ENCODE measurements at places on chromosomes 6 and 20. TPM values are rescaled to one million over a fixed set of nuclear protein-coding genes. Genes with fewer than 3 reads are reported as not detected.

GRCh38 chr6:37316071-37316470, 37.7 kb upstream of the RNF8 start:
- DNase-seq = no peak

DNA sequence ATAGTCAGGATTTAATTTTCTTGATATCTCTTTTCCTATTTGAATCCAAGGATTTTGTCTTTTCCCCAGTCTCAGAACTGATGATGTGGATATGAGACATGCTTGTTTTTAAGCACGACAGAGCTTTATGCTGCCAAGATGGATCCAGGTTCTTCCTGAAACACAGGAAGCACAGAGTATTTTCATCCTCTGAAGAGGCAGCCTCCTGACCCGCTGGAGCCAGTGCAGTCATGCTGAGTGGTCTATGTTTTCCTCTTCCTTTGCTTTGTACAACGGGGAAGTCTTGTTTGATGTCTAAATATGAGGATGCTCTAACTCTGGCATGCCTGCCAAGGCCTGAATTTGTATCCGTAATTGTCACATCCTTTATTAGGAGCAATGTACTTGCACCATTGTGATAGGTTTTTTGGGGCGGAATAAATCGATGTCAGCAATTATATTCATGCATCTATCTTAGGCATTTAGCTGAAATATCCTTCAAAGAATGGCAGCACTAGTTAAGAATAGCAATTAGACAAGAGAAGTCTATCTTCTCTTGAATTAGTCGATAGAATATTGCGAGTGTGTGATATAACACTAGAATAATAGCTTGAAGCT, 407.1 kb upstream of the JAG1 start:
- no peak for DNase-seq

GRCh38 chr20:12966468-12967085, 42.2 kb upstream of the SPTLC3 start:
- DNase-seq = no peak

KCNK17 gene
- total RNA-seq = 0.40 TPM

DNA sequence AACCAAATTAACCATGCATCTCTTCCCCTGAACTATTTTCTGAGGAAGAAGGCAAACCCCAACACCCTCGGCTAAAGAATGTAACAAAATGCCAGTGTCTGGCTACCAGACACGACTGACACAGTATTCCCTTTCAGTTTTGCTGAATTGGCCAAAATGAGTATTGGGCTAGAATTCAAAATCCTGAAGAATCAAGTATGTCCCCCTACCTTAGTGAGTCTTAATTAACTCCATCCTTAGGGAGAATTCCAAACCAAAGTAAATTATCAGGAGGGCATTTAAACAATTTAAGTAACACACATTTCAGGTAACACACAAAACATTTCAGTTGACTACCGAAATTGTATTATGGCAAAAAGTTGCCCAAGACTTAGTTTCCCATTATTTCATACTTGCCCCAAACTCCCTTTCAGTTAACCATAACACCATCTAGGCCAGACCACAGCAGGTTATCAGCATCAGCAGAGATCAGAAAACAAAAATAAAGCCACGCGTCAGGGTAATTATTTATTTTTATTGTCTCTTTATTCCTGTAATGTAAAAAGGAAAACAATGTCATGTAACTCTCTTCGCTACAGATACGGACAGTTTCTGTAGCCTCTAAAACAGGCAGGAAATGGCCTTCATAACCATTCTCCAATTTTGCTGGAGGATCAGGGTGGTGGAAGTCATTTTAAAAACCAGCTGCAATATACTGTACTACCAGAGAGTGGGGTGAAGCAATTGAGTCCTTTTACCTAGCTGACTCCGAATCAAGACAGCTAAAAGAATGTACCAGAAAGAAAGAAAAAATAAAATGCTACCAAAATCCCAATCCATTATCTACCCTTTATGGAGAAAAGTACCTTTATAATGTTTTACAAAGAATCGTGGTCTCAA, 1.9 kb downstream of the SNX5 start:
- DNase-seq = no peak

GRCh38 chr6:139271056-139271455, 20.7 kb downstream of the TXLNB start:
- DNase-seq = no peak

DNA sequence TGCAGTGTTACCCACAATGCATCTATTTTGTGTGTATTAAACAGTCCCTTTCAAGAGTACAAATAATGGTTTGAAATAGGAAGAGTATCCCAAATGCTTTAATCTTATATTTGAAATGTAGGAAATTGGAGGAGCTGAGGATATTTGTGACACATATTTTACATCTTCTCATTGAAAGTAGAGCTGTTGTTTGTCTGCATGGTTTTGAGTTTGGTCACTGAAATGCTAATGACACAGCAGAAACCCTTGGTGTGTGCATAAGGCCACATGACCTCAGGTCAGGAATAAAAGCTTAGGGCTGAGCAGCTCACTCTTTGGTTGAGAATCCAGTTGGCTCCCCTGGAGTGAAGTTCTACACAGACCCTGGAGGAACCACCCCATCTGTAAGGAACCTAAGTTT, 49.8 kb downstream of the TPD52L1 start:
- DNase-seq = no peak

GRCh38 chr6:155223646-155224451, 40.0 kb upstream of the CLDN20 start:
- no peak for DNase-seq

ELOVL2 gene
- total RNA-seq = 11.4 TPM

DNA sequence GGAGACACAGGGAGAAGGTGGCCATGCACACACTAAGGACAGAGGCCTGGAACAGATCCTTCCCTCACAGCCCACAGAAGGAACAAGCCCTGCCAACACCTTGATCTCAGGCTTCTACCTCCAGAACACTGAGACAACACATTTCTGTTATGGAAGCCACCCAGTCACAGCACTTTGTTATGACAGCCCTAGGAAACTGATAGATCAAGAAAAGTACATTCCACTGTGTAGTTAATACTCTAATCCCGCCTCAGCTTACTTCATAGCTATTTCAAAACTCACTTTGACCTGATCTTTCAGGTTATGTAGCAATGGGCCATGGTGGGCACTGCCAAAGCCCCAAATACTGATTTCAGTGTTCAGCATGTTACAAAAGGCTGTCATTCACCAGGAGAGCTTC, 66.8 kb downstream of the CD24 start:
- no peak for DNase-seq

DNA sequence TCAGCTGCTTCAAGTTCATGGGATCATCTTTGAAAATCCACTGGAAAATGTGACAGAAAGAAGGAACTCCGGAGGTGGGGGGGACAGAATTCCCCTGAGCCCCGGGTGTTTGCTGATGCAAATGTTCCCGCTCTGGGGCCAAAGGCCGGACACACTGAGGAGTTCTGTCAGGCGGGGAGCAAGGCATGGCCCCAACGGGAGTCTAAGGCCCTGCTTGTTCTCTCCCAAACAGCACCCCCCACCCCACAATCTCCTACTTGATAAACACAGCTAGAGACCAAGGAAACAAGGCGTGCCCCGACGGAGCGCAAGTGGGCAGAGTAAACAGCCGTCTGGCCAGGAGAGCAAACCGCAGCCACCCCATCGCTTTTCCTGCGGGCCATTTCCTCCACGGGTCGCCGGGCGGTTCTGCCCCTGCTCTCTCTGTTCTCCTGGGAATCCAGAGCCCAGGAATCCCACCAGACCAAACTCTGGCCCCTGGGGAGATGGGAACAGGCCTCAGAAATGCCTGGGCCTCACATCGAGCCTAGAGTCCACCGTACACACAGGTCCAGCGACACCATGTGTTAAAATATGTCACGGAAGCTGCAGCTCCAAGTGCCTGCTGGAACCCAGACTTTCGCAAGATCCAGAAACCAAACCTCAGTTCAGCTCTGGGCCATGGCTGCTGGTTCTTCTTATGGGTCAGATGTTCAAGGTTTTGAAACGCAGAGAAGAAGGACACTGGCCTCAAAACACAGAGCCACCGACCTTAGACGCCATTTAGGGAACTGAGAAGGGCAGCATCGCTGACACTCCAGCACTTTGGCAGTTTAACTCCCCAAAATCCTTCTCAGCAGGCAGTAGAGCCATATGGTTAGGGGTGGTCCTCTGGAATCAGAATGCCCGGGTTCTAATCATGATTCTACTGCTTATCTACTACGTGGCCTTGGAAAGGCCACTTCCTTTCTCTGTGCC, 104.2 kb downstream of the PREX1 start:
- DNase-seq = peak; percentile 87

GRCh38 chr6:53892707-53893106, 97.9 kb downstream of the LRRC1 start:
- DNase-seq = no peak

TAGAP gene
- 2.1 TPM for total RNA-seq

FAM217A gene
- not detected for total RNA-seq

DNA sequence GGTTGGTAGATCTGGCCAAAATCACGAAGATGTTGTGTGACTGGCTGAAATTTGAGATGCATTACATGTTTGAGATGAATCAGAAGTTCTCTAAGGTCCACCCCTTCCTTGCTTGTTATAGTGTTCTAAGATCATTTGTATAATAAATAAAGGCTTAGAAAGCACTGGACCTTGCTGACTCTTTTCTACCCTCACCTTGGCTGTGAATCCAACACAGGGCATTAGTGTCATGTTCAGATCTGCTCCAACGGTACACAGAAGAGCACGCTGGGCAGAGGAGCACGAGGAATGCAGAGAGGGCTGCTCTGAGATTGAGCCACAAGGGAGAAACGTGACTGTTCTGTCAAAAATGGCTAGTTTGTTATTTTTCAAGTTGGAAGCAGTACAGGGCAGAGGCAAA, 169.5 kb upstream of the HDAC2 start:
- DNase-seq = no peak

MROH8 gene
- total RNA-seq = 8.4 TPM

GRCh38 chr20:23203310-23203709, 117.2 kb upstream of the CD93 start:
- DNase-seq = no peak

GRCh38 chr6:7144872-7145584, 37.3 kb downstream of the RREB1 start:
- no peak for DNase-seq

FYN gene
- 280 TPM for total RNA-seq

- no peak for DNase-seq
Measured at GRCh38 chr6:111604259-111605099, 1.2 kb downstream of the TRAF3IP2 start.

- DNase-seq = peak; percentile 80
Measured at GRCh38 chr6:28985462-28986164, 19.5 kb downstream of the ZNF311 start.

GRCh38 chr20:58511364-58511763, 3.8 kb downstream of the APCDD1L start:
- no peak for DNase-seq

HMGN4 gene
- total RNA-seq = 28.4 TPM

DNA sequence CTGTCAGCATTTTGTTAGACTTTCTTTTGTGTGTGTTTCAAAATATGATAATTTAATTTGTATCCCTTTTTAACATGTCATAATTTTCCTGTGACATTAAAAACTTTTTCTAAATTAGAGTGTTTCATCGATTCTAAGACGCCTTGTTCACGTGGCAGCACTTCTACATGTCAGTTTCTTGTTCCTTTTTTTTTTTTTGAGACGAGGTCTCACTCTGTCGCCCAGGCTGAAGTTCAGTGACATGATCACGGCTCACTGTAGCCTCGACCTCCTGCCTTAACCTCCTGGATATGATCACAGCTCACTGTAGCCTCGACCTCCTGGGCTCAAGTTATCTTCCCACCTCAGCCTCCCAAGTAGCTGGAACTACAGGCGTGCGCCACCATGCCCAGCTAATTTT, 27.6 kb upstream of the ADRM1 start:
- DNase-seq = no peak

- no peak for DNase-seq
Measured at GRCh38 chr20:23680146-23680545, 8.7 kb downstream of the CST4 start.

- no peak for DNase-seq
Measured at GRCh38 chr20:24604966-24605665, 135.7 kb downstream of the SYNDIG1 start.

ULBP1 gene
- not detected for total RNA-seq

GRCh38 chr20:37243937-37244571, 17.6 kb downstream of the GHRH start:
- DNase-seq = no peak

- DNase-seq = no peak
Measured at GRCh38 chr6:22134308-22134707, 162.5 kb downstream of the PRL start.

DNA sequence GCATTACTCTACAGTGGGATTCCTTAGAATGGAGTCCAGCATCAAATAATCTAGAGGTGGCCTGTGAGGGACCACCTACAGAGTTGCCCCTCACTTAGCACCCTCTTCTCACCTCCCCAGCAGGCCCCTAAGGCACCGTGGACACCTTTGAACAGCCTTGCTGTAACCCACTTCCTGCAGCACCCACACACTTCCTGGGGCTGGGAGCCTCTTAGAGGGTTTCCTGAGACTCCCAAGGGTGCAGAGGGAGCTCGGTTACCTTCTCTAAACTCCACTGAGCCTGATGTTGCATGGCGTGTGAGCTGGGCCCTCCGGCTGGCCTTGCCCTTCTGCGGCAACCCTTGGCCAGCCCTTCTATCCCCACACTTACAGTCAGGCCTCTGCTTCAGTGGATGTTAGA, 7.3 kb upstream of the SIRPG start:
- no peak for DNase-seq

FAM83C gene
- total RNA-seq = not detected

DNA sequence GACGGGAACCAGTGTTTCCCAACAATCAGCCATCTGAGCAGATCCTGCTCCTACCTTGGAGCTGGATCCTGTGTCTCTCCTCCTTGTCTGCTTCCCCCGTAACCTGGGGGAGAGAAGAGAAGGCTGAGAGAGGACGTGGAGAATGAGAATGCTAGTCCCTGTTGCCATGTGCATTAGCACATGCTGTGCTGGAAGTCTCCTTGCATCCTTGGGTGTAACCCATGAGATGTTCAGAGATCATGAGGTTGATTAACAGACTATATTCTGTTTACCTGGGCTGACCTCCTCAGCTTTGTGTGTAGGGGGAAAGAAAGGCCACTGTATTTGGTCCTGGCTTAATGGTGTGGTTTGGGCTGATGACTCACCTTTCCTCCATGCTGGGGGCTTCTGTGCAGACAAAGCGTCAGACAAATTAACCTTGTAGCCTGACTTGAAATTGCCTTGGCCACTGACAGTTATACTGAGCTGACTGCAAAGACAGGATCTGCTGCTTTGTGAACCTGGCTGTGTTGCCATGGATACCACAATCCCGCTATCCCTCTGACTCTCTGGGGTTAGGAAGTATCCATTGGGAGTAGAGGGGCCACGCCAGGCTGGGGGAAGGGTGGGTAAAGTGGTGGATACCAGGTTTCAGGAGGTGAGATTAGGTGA, 243.7 kb upstream of the CHD6 start:
- DNase-seq = no peak

DNA sequence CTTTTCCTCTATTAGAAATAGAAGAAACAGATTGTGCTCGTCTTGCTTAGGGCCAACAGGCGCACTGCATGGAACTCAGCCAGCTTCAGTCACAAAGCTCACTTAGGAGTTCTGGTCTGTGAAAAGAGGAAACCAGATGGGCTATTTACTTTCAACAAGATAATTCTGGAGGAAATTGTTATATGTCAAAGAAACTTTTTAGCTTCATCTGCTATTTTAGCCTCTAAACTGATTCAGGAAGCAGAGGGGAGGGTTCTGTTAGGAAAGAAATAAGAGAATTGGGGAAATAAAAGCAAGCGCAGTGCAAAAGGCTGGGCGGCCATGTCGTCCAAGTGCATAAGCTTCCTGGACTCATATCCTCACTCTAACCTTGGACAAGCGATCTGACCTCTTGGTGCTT, 21.3 kb downstream of the PRKN start:
- peak; percentile 43 for DNase-seq

PRDM13 gene
- not detected for total RNA-seq

GRCh38 chr20:37426978-37427377, 81.0 kb downstream of the SRC start:
- DNase-seq = no peak
